Activated CD4-positive, CD25-positive, alpha-beta regulatory T cell treated with anti-CD3 and anti-CD28 coated beads, Interleukin-2, amount 50 U/mL, for 24 hours (primary cell): ENCODE measurements at places on chromosomes 4 and X.

DNA sequence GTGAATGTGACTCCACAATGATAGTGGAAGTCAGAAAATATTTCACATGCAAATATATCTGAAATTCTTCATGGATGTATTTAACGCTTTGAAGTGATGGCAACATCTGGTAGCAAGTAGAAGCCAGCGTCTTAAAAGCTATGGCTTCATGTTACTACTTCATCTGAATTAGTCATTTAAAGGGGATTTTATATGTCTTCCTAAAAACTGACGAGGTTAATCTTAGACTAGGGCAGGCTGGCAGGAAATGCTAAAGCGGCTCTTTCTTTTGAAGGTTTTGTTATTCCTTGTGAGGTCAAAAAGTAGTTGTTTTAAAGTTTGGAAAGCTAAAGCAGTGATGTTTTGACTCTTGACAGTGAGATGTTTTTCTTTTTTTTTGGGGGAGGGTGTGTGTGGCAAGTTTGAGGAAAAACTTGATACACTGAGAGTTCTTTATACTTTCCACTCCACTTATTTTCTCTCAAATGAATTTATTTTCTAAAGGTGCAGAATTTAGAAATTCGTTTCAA lies 22.6 kb downstream of the PLS3 start:
- no peak for ATAC-seq

- ATAC-seq: no peak
These were observed 61.3 kb upstream of the GPRIN3 start for GRCh38 chr4:89368861-89369260.

DNA sequence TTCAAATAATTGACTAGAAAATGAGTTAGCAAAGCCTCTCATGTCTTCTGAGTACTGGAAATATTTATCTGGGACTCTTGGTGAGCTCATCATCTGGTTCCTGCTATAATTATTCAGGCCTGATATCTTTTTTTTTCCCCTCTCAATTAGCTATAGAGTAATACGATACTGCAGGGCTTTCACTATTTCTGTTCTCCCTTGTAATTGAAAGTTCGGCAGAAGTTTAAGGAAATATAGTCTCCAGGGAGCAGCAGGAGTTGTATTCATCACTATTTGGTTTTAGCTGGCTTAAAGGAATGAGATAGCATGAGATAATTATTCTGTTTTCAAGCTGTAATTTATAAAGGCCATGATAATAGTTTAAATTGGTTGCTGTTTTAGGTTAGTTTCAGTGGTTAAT lies 378.6 kb upstream of the EPHA5 start:
- no peak for ATAC-seq

DNA sequence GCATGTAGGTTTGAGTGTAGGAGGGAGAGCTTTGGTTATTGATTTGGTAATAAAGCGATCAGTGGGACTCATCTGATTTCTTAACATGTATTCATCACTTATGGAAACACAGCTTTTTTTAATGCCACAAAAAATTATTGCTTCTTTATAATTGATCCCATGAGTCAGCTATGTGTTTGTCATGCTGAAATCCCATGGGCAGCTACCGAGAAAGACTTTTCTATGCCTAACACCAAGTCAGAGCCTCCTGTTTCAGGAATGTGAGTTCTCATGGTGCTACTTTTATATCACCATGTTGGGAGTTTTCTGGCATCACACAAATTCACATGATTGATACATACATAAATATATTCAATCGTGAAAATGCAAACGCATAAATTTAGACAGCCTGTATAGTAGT lies 165.7 kb downstream of the RAPGEF2 start:
- no peak for ATAC-seq

GRCh38 chr4:172726001-172726423 lies 442.6 kb upstream of the GALNT7 start:
- no peak for ATAC-seq

GRCh38 chr4:105946771-105947170 lies 51.5 kb downstream of the NPNT start:
- ATAC-seq: no peak

DNA sequence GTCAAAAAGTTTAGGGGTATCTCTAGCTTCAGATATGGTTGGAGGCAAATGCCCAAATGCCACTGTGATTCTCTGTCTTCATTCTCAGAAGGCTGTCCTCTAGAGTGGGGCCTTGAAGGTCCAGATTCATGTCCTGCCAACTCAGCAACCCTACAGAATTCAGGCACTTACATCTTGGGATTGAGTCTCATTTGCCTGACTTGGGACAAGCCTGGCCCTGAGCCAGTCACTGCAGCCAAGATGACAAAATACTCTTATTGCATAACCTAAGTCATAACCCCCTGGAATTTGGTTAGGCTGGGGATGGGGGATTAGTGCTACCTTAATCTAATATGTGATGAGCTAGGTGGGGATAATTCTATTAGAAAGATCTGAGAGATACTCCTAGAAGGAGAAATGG lies 100.5 kb downstream of the AREG start:
- no peak for ATAC-seq

DNA sequence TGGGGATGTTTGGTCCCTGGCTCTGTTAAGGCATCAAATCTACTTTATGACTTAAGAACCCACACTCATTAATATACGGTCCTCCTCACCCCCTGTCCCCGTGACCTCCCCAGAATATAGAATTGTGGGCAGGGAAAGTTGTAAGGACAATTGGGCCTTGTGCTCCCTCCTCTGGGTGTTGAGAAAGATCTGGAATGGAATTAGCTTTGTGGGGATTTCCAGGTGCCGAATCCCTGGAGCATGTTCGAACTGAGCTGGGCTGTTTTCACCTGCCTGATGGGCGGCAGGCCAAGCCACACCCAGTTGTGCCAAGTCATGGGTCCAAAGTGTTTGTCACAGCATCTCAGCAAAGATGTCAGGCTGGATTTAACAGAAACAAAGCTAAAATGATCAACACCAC lies 349.3 kb upstream of the KLF3 start:
- no peak for ATAC-seq

DNA sequence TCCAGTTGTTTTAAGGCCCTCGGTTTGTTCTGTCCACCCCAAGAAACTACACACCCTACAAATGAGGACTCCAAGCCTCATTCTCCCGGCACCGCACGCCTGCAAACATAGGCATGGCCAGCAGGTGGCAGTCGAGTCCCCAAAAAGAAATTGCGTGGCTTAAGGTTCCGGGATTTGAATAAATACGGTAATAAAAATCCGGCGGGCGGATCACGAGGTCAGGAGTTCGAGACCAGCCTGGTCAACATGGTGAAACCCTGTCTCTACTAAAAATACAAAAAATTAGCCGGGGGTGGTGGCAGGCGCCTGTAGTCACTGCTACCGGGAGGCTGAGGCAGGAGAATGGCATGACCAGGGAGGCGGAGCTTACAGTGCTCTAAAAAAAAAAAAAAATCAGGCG lies 21.8 kb upstream of the CSF2RA start:
- peak; percentile 45 for ATAC-seq

GRCh38 chrX:19990151-19990555 lies 708 bp downstream of the BCLAF3 start:
- peak; percentile 4 for ATAC-seq

DNA sequence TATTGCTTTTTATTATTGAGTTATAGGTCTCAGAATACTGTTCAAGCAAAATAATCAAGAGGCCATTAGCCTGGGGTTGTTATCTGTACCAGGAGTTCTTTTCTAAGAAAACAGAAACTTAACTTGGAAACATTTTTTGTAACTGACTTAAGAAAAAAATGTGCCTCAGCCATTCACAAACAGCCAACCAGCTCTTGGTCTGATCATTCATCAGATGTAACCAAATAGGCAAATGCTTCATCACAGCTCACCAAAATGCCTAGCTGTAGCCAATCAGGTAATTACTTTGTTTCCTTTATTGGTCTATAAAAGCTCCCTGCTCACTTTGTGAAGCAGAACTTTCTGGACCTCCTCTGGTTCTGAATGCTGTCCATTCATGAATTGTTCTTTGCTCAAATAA lies 387.7 kb downstream of the FAT4 start:
- ATAC-seq: no peak

GRCh38 chrX:24428516-24428915 lies 36.6 kb upstream of the PDK3 start:
- no peak for ATAC-seq

GRCh38 chrX:153881281-153881680 lies 4.7 kb downstream of the L1CAM start:
- no peak for ATAC-seq

- ATAC-seq: no peak
These were observed 86.9 kb downstream of the MAB21L2 start for GRCh38 chr4:150668824-150669223.

- ATAC-seq: no peak
These were observed 654 bp upstream of the DDIT4L start for GRCh38 chr4:100190643-100191600.

DNA sequence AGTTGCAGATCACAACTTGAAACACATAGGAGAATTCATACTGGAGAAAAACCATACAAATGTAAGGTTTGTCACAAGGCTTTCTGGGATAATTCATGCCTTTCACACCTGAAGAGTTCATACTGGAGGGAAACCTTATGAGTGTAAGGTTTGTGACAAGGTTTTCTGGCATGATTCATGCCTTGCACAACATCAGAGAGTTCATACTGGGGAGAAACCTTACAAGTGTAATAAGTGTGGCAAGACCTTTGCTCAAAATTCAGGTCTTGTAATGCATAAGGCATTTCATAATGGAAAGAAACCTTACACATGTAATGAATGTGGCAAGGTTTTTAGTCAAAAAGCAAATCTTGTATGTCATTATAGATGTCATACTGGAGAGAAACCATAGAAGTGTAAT lies 58.8 kb upstream of the ENPEP start:
- no peak for ATAC-seq

DNA sequence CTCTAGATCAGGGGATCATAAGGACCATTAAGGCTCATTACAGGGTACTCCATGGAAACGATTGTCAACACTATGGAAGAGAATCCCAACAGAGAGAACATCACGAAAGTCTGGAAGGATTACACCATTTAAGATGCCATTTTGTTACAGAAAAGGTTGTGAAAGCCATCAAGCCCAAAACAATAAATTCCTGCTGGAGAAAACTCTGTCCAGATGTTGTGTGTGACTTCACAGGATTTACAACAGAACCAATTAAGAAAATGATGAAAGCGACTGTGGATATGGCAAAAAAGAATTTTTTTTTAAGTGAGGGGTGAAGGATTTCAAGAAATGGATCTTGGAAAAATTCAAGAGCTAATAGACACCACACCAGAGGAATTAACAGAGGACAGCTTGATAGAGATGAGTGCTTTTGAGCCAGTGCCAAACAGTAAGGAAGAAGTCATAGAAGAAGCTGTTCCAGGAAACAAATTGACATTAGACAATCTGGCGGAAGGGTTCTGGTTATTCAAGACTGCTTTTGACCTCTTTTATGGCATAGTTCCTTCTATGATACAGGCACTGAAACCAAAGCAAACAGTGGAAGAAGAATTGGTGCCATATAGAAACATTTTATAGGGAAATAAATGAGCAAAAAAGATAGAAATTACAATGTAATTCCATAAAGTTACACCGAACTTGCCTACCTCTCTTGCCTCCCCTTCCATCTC lies 17.3 kb upstream of the LSM6 start:
- ATAC-seq: no peak

DNA sequence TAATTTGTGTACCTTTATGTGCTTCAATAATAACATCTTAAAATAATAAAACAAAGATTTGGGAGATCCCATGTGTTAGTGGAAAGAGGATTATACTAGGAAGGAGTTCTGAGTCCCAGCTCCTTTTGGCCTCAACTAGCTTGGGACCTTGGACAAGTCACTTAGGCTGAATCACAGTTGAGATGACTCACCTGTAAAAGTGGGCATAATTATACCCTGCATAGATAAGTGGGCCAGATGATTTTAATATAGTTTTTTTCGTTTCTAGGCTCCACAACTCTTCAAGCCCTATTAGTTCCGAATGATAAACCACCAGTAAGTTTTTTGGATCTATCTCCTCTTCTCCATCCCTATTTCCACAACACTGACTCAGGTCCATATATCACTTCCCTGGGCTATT lies 131.8 kb downstream of the ENOX2 start:
- ATAC-seq: no peak

GRCh38 chrX:18931972-18932371 lies 51.9 kb downstream of the PHKA2 start:
- no peak for ATAC-seq

- no peak for ATAC-seq
These were observed 40.8 kb upstream of the SOD3 start for GRCh38 chr4:24754571-24754970.

GRCh38 chr4:8419222-8420041 lies 21.1 kb downstream of the ACOX3 start:
- ATAC-seq: peak; percentile 97

GRCh38 chr4:159455675-159456237 lies 352.9 kb downstream of the RAPGEF2 start:
- no peak for ATAC-seq

- no peak for ATAC-seq
These were observed at the start of gene BTC for GRCh38 chr4:74794382-74795010. Gene BTC (minus strand): TSS chr4:74794523. CDS start chr4:74794325, 198 bp downstream.

GRCh38 chr4:84894621-84895020 lies 71.9 kb downstream of the WDFY3 start:
- ATAC-seq: no peak

DNA sequence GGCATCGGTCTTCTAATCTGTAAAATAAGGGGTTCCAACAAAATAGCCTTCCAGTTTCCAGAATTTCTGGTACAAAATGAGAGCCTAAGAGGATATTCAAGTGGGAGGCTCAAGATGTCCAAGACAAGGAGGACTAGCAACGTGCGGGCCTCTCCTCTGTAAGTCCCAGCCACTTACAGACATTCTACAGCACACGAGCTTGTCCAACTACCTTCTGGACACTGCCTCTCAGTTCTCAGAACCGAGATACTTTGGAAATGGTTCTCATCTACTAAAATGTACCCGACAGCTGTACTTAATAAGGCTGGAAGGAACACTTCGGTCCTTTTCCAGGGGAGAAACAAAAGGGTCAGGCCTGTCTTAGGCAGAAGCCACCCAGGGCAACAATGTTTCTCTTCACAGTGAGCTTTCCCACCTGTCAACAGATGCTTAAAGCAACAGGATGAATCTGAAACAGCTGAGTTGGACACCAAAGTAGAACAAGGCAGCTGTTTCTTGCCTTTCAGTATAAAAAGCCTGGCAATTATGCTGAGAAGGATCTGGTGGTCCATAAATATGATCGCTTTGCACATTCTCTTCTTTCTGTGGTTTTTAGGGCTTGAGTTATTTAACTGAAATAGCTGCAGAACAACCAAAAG lies 127.0 kb downstream of the HS6ST2 start:
- ATAC-seq: no peak

DNA sequence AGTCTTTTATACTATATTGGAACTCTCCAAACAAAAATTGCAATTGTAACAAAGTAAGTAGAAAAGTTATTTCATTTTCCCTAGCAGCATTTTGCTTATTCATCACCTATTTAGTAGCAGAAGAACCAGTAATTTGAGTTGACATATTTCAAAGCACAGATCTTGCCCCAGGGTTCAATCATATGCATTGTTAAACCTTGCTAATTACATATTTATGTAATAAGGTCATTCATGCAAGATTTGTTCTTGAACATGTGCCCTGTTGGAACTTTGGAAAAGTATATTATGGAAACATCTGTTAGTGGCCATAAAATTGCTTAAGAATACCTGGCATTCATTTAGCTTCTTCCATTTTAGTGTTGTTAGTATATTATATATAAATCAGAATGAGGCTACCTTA lies 191.7 kb downstream of the TLL1 start:
- ATAC-seq: no peak
